GM23248 (cell line): ENCODE measurements at places on chromosomes 7 and 10.

DNA sequence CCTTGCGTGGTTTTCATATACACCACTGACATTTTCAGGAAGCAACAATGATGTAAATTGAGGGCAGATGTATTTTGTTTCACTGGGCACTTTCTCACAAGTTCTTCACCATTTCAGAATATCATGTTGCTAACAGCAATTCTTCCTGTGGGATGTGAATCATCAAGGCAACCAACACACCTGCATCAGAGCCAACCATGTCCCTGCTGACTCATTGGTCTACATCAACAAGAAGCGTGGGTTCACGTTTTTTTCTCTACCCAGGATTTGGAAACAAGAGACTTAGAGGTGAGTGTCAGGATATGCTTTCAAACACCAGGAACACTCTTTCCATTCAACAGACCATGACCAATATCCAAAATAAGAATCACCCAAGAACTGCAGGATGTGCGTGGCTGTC is 203.9 kb downstream of the TEX36 start:
- DNase-seq: no peak
- no peaks in the 10 kb centered on the region for H3K4me1 ChIP-seq
- no peaks in the 10 kb centered on the region for H3K36me3 ChIP-seq
- no peak overlapping the region for H3K4me3 ChIP-seq
- H3K27me3 ChIP-seq: no peaks in the 10 kb centered on the region; the same call in 1 of the 2 replicates

DNA sequence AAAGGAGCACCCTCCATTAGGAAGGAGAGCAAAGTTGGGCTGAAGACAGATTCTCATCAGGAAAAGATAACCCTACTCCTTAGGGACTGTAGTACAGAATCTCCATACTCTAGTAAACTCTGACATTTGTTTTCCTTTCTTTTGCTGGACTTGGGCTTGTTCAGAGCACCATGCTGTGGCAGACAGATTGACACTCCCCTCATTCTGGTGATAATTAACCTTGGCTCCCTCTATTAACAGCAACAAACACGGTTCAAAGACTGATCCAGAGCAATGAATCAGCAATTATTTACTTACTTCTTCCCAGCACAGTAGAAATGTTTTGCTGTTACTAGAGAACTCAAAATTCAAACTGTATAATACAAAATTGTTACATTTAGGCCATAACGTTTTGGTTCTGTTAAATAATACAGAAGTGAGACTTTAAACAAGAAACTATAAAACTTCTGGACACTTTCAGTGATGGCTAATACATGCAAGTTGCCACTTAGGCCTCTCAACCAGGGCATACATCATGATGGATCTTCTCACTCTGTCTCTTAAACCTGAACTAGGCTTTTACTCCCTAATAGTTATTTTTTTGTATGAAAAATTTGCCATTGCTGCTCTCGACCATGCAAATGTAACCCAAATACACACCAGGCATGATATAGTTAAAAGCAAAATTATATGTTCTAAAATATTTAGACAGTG is 639.0 kb downstream of the IPMK start:
- H3K27ac ChIP-seq: no peak overlapping the region
- DNase-seq: no peak
- no peak overlapping the region for H3K4me3 ChIP-seq

- DNase-seq: no peak
- H3K27ac ChIP-seq: no peak overlapping the region
- no peaks in the 10 kb centered on the region for H3K36me3 ChIP-seq
- H3K27me3 ChIP-seq: no peaks in the 10 kb centered on the region
- H3K4me3 ChIP-seq: no peak overlapping the region
Measured at GRCh38 chr7:105448181-105448580, 59.5 kb upstream of the SRPK2 start.

DNA sequence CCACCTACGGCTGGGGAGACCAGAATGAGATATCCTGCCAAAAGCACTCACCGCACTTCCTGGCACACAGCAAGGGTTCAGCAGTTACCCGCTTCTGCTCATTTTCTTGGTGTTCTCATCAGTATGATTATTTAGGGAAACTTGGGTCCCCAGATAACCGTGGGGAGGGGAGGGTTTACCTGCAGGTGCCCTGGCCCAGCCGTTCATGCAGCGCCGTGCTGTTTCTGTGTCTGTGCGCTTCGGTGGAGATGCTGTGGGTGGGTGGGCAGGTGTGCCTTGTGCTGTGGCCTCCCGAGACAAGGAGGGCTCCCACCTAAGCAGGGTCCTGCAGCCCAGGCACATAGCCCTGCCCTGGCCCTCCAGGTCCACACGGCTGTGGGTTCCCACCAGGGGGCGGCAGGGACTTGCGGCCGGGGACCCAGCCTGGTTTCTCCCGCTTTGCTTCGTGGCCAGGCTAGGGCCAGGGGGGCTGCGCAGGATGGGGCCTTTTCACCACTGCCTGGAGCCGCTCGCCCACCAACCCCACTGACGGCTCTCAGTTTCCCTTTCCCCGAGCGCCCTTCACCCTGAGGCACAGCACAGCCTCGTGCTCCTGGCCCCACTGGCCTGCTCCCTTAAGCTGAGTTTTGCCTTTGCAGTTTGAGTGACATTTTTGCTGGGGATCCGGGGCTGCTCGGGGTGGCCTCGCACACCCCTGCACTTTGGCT is 78.5 kb downstream of the LHPP start:
- H3K4me1 ChIP-seq: no peaks in the 10 kb centered on the region
- H3K27me3 ChIP-seq: no peaks in the 10 kb centered on the region
- no peaks in the 10 kb centered on the region for H3K36me3 ChIP-seq
- DNase-seq: peak; percentile 66

GRCh38 chr10:101768791-101769170 is 7.1 kb downstream of the FGF8 start:
- H3K27ac ChIP-seq: no peak overlapping the region
- H3K27me3 ChIP-seq: peaks cover 42% of the 10 kb centered on the region
- no peaks in the 10 kb centered on the region for H3K36me3 ChIP-seq
- no peak overlapping the region for H3K4me3 ChIP-seq
- no peak for DNase-seq

GRCh38 chr10:72802763-72803505 is 90.6 kb upstream of the OIT3 start:
- no peaks in the 10 kb centered on the region for H3K36me3 ChIP-seq
- peak overlapping the region; percentile 70 for H3K4me3 ChIP-seq
- DNase-seq: peak; percentile 68
- H3K27me3 ChIP-seq: no peaks in the 10 kb centered on the region
- H3K27ac ChIP-seq: peak overlapping the region; percentile 68
- peaks cover 30% of the 10 kb centered on the region for H3K4me1 ChIP-seq

GRCh38 chr7:46786995-46787394 is 794.9 kb downstream of the TNS3 start:
- no peak for DNase-seq
- no peak overlapping the region for H3K4me3 ChIP-seq
- H3K36me3 ChIP-seq: no peaks in the 10 kb centered on the region
- H3K27ac ChIP-seq: no peak overlapping the region
- no peaks in the 10 kb centered on the region for H3K27me3 ChIP-seq

- no peaks in the 10 kb centered on the region for H3K27me3 ChIP-seq
- DNase-seq: no peak
- peak overlapping the region; percentile 94 for H3K4me3 ChIP-seq
- peaks cover 17% of the 10 kb centered on the region for H3K4me1 ChIP-seq
- no peaks in the 10 kb centered on the region for H3K36me3 ChIP-seq
Measured at GRCh38 chr10:22003964-22004281, 393 bp upstream of the DNAJC1 start.

DNA sequence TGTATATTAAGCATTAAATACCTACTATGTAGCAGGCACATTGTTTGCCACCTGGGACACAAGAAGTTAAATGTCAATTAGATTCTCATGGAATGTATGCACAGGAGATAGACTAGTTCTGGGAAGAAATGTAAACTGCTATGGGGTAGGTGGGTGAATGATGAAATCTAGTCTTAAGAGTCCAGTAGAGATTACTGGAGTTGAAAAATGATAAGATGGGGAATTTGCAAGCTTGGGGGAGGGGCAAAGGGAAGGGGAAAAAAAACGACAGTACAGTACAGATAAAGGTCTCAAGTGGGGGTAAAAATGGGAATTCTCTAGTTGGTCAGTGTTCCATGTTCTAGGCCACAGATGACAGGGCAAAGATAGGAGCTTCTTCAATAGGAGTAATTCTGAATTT is 94.4 kb downstream of the ATE1 start:
- H3K36me3 ChIP-seq: no peaks in the 10 kb centered on the region
- no peaks in the 10 kb centered on the region for H3K4me1 ChIP-seq
- no peak overlapping the region for H3K4me3 ChIP-seq
- no peak overlapping the region for H3K27ac ChIP-seq
- DNase-seq: no peak
- H3K27me3 ChIP-seq: no peaks in the 10 kb centered on the region
